Muscle of back (tissue), 13 donors: ENCODE measurements at places on chromosomes 3 and 15. TPM values are rescaled to one million over a fixed set of nuclear protein-coding genes. Genes with fewer than 3 reads are reported as not detected.

- no peak for DNase-seq
These were observed 67.3 kb upstream of the RASGRF1 start for GRCh38 chr15:79157631-79158592.

The DTWD1 gene
- polyA plus RNA-seq: 25.1 TPM

The RTP3 gene
- polyA plus RNA-seq: not detected

The AMIGO3 gene
- polyA plus RNA-seq: 1.3 TPM
